ENCODE measurements at places on chromosomes 7 and 10.

DNA sequence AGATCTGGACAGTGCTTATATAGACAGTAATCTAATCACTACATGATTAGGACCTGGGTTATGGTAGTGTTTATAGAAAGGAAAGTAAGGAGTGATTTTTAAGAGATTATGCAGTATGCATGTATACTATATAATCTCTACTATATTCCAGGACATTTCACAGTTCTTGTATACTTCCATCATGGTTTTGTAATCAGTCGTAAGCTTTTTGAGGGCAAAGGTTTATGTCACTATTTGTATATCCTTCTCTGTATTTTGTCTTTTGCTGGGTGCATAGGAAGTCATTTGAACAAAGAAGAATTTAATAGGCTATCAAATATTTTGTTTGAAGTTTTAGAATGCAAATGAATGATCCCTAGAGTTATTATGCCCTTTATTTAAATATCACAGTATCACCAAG is 39.2 kb downstream of the RSBN1L start:
- no peak for DNase-seq

- no peak for DNase-seq
These were observed 58.3 kb upstream of the NEBL start for GRCh38 chr10:20955355-20955893.

GRCh38 chr7:19853261-19853832 is 79.9 kb upstream of the TMEM196 start:
- DNase-seq, result no peak

GRCh38 chr10:29119374-29119773 is 169.5 kb upstream of the LYZL1 start:
- DNase-seq, result no peak

DNA sequence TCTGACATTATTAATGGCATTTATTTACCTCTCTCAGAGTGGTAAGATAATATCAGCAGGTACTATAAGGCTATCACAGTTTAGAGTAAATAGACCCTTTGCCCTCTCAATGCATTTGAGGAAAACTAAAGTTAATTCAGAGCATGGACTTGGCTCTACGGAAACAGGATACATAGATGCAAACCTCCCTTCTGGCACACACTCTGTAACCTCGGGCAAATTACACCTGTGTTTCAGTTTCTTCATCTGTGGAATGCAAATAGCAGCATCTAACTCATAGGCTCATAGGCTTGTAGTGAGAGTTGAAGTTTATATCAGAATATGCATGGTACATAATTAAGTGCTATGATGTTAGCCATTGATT is 5.6 kb downstream of the RAPGEF5 start:
- no peak for DNase-seq

GRCh38 chr10:110762849-110763211 is 108.9 kb upstream of the PDCD4 start:
- no peak for DNase-seq

DNA sequence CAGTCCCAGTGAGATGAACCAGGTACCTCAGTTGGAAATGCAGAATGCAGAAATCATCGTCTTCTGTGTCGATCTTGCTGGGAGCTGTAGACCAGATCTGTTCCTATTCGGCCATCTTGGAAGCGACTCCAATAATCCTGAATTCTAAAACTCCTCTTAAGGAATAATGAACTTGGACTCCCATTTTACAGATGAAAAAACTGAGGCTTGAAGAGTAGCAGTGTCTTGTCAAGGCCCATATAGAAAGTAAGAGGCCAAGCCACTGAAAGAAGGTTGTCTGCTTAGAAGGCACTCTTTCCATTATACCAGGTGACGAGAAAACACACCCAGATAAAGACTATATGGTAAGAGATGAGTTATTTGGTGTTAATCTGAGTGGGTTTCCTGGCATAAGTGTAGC is 148.6 kb upstream of the LAMB4 start:
- no peak for DNase-seq

Measured in activated T-helper 1 cell treated with anti-CD3 and anti-CD28 coated beads, Interleukin-2, amount 50 U/mL, for 16 hours (primary cell).